ENCODE measurements at places on chromosomes 13 and 19.

DNA sequence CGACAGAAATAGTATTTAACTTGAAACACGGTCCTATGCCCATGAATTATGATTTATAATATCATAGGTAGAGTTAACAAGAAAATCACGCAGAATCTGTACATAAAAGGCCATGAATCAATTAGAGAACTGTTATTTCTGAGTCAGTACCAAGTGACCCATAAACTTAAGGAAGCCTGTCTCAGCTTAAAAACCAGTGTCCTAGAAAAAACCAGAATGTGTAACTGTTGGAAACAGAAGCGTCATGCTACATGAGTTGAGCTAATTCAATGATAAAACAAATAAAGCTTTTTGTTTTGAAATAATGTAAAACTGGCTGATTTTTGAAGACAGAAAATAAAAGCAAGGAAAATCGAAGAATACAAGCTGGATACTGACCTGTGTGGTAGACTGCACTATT, 34.8 kb upstream of the SGCG start:
- no peak for DNase-seq

- no peak for DNase-seq
Measured at GRCh38 chr13:50892210-50892944, 17.2 kb upstream of the RNASEH2B start.

GRCh38 chr13:26222520-26223046, 469 bp upstream of the RNF6 start:
- DNase-seq: no peak

DNA sequence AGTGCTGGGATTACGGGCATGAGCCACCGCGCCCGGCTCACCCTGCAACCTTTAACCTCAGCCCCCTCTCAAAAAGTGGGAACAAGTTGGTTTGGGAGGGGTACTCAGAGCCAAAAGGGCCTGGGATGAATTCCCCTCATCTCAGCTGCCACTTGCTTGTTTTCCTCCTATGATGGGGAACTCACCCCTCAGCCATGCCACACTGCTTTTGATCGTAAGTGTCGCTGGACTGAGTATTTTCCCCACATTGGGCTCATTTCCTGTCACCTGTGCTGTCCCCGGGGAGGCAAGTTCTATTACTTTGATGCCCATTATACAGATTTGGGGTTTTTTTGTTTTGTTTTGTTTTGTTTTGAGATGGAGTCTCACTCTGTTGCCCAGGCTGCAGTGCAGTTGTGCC, 6.5 kb downstream of the R3HDM4 start:
- no peak for DNase-seq

DNA sequence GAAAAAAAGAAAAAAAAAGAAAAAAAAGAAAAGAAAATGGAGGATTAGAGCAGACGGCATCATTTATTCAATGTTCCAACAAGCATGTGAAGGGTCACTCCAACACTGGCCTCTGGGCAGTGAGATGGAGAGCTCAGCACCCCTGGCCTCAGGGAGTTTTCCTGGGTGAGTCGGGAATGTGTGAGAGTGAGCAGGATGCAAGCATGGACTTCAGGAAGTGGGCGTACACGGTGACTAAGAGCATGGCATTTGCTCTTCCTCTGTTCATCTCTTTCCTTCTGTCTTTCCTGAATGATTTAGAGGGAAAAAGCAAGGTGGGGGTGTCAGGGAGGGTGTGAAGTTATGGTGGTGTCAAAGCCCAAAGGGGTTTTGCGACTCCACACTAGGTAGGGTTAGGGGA, 682 bp upstream of the CABP5 start:
- no peak for DNase-seq

GRCh38 chr13:67258482-67258881, 28.3 kb upstream of the PCDH9 start:
- DNase-seq: no peak

- peak; percentile 10 for DNase-seq
Measured at GRCh38 chr13:28624707-28625432, 34.1 kb upstream of the POMP start.

- DNase-seq: no peak
Measured at GRCh38 chr19:41449079-41449864, 6.3 kb downstream of the ERICH4 start.

DNA sequence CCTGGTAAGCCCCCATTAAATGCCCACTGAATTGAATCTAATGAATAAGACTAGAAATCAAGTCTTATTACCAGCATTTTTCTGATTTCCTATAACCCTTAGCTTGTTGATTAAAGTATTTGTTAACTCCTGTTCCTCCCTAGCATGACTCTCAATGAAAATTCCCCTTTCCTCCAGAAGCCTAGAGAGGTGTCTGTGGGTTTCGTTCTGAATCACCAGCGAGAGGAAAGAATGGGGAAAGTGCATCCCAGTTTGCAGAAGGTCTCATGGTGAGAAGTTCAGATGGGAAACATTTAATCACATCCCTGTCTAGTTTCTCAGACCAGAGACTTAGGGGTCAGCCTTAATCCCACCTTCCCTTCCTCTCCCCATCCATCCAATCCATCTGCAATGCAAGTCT, 26.9 kb downstream of the POU2F2 start:
- DNase-seq: no peak

GRCh38 chr13:26540334-26540733, 17.1 kb upstream of the WASF3 start:
- peak; percentile 57 for DNase-seq

- no peak for DNase-seq
Measured at GRCh38 chr13:72652681-72653080, 74.7 kb downstream of the MZT1 start.

- DNase-seq: no peak
Measured at GRCh38 chr13:99151516-99151915, 49.1 kb upstream of the UBAC2 start.

GRCh38 chr13:29754473-29754806, 96.0 kb downstream of the UBL3 start:
- DNase-seq: no peak

DNA sequence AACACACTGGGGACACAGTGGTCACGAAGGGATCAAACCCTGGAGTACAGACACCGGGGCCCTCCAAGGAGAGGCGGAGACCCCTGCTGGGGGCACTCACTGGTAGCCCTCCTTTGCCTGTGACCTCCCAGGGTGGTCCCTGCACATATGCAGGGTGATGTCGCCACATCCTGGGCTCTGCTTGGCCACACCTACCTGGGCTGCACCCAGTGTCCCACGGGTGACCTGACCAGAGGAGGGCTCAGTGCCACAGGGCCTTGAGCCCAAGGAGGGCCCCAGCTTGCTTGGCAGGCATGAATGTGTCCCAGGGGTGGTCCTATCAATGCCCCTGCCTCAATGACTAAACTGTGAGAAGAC, 4.1 kb downstream of the PCID2 start:
- no peak for DNase-seq

DNA sequence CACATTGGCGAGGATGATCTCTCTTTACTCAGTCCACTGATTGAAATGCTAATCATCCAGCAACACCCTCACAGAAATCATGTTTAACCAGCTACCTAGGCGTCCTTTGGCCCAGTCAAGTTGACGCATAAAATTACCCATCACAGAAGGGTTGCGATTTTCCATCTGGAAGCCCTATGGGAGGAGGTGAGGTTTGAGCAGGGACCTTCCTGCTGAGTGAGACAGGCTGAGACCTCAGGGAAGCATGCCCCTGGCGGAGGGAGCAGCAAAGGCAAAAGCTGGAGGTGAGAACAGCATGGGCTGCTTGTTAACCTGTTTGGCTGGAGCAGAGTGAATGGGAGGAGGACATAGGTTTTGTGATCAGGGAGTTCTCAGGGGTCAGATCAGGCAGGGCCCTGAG, 7.3 kb downstream of the TTC9B start:
- no peak for DNase-seq

DNA sequence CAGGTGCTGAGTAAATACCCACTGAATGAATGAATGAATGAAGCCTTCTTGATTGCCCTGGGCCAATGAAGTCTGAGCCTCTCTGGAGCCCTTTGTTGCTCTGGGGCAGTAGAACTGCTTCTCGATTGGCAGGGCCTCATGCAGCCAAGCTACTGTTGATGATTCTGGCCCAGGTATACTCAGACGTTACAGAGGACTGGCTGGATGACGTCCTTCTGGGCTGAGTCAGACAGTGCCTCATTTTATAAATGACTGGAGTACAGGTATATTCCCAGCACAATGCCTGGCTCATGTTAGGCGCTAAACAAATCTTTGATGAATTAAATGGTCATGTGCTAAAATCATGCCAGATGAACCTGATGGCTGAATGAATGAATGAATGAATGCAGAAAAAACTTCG, 243.8 kb upstream of the MAB21L1 start:
- DNase-seq: no peak

GRCh38 chr19:51129716-51130115, 5.0 kb downstream of the SIGLEC9 start:
- no peak for DNase-seq

DNA sequence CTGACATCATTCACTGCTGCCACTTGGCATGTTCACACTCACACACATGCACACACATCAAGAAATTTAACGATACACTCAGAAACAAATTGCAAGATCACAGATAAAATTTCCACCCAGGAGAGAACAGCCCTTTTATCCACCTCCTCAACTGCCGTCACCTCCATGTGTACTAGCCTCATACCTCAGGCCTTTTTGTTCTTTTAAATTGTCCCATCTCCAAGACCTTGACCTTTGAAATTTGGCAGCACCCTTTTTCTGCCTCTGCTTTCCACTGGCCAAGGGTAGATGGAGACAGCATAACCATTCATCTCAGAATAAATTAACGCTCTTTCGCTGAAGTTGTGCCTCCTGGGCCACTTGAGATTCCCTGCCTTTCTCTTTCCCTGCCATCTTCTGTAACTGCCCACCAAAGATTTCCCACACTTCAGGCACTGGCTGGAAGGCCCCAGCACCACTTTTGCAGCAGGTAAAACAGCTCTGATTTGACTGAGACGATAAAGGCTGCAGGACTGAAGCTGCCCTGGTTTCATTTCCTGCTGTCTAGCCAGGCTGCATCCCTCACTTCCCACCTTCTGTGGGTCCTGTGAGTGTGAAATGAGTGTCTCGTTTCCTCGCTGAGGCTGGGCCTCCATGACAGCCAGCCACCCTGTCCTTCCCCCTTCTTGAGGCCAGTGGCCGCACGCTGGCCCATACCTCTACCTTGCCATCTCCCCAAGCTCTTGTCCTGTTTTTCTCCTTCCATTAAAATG, 39.3 kb downstream of the MBNL2 start:
- DNase-seq: no peak

- DNase-seq: no peak
Measured at GRCh38 chr19:4676955-4677731, 7.0 kb upstream of the MYDGF start.
